ENCODE measurements at places on chromosomes 13 and 19.

- DNase-seq, result no peak
Observed at GRCh38 chr13:45921162-45921736, 69.7 kb upstream of the SIAH3 start.

DNA sequence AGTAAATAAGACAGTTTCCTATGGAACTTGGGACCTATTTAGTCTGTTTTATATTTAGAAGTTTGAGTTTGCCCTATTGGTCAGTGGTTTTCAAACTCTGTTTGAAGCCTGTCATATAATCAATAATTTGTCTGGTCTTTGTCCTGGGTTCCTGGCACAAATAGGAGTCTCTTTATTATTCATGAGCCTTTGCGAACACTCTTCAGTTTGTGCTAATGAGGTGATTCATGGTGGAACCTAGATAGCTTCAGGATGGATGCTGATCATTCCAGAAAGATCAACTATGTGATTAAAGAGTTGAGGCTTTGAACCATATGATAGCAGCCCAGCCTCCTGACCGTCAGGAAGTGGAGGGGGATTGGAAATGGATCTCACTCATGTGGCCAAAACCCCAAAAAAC lies 10.0 kb upstream of the VWA8 start:
- DNase-seq, result no peak

- DNase-seq, result peak; percentile 100
Observed at GRCh38 chr19:38849860-38850435, at the start of gene HNRNPL. TSS of gene HNRNPL (minus strand) at chr19:38849986. CDS start at chr19:38849966, 20 bp downstream.

GRCh38 chr19:31347828-31348392 lies 1.3 kb downstream of the TSHZ3 start:
- no peak for DNase-seq

DNA sequence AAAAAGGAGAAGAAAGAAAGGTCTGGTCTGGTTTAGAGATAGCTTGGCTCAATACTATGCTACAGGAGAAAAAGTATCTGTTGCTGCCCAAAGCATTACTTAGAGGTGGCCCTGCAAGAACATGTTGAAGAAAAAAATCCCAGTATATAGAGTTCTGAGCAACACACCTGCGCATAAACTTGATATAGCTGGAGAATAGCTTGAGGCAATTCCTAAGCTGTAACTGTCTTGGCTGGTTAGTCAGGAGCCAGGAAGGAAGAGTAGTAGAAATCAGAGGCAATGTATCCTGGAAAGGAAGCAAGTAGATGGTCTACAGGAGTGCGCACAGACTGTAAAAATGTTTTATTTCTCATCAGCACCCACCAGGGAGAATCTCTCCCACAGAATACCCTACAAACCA lies 209.7 kb downstream of the SLITRK1 start:
- no peak for DNase-seq

DNA sequence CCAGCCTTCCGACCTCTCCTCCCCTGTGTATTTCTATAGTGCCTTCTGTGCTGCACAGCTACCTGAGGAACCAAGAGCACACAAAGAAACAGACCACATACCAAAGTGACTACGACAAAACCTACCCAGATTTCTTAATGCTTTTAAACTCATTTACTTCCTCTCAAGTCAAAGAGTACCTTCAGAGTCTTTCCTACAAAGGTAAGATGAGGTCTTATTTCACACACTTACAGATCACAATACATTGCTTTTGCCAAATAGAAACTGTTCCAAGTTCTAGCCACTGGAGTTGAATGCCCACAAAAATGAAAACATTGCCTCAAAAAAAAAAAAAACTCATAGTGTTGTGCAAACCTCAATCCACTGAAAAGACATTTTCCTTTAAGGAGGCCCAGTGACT lies 36.4 kb downstream of the TEX26 start:
- DNase-seq, result no peak

DNA sequence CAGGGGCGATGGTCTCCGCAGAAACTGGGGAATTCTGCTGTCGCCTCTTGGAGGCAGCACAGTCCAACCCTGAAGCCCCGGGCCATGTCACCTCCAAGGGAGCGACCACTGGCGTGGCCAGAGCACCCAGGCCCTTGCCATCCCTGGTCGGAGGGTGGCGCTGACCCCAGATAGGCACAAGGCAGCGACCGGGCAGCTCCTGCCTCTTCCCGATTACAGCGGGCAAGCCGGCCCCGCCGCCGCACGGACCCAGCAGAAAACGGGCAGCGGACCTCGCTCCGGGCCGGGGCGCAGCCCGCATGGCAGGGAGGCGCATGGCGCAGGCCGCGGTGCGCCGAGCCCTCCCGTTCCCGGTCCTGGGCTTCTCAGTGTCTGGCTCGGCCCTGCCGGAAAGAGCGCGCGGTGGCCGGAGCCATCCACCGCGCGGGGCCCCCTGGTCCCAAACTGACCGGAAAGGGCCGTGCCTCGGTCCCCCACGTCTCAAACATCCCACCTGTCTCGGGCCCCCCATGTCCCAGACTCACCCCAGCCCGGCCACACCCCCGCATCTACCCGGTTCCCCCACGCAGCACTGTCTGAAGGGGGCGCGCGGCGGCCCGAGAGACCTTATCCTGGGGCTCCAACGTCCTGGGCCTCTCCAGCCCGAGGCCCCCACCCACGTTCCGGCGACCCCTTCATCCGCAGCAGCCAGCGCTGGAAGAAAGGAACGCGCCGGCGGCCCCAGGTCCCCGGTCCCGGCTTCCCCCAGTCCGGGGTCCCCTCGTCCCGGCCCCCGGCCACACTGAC lies 727 bp downstream of the CERS1 start:
- no peak for DNase-seq

GRCh38 chr13:30016398-30016797 lies 166.0 kb upstream of the UBL3 start:
- no peak for DNase-seq

- DNase-seq, result no peak
Observed at GRCh38 chr13:31965361-31966066, 66.1 kb upstream of the FRY start.

DNA sequence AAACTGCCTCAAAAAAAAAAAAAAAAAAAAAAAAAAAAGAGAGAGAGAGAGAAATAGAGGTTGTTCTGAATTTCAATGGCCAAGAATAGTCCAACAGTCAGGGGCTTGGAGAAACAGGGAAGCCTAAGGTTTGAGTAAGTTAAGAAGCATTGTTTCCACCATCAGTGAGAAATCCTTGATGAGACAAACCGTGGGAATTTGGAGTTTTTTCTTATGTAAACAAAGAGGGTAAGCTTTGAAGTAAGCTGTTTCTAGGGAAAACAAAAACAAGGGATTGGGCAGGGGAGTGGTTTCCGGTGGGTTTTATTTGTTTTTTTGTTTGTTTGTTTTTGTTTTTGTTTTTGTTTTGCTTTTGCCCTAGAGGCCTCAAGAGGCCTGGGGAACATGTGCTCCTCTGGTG lies 11.2 kb upstream of the ERVV-1 start:
- no peak for DNase-seq

DNA sequence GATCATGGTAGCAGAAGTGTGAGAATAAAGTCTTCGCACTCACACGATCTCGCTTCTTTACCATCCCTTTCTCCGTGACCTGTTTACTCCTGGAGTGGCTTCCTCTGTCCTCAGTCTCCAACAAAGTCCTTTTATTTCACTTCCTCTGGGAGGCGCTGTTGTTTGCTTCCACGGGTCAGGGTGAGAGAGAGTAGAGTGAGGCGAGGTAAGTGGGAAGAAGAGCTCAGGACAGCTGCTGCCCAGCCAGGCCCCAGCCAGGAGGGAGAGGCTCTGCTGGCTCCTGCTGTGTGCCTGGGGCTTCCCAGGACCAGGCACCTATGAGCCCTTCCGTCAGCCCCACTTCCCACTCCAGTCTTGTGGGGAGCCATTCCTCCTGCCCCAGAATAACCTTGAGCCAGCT lies 242.1 kb downstream of the FGF9 start:
- peak; percentile 30 for DNase-seq

DNA sequence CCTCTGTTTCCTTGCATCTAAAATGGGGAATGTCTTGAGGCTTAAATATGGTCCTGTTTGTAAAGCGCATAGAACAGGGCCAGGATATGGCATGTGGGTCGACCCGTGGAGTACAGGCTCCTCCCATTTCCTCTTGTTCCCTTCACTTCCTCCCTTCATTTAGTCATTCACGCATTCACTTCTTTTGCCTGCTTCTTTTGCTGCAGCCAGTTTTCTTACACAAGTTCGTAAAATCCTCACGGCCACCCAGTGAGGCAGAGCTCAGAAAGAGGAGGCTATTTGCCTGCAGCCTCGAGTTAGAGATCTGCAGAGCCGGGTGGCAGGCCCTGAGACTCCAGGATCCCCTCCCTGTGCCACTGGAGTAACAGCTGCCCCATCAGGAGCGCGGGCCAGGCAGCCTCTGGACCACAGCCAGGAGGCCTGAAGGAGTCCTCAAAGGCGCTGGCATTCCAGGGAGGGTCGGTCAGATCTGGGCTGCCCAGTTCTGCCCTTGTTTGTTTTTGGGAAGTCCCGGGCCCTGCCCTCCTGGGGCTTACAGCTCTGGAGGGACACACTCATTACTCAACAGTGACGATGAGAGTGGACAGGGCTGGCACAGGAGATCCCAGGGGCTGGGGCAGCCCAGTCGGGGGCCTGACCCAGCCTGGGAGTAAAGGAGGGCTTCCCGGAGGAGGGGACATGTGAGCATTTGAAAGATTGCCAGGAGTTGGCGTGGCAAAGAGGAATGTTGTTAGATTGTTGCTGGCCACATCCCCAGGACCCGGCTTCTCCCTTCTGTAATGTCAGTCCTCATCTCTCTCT lies 4.6 kb downstream of the PPP5C start:
- no peak for DNase-seq

DNA sequence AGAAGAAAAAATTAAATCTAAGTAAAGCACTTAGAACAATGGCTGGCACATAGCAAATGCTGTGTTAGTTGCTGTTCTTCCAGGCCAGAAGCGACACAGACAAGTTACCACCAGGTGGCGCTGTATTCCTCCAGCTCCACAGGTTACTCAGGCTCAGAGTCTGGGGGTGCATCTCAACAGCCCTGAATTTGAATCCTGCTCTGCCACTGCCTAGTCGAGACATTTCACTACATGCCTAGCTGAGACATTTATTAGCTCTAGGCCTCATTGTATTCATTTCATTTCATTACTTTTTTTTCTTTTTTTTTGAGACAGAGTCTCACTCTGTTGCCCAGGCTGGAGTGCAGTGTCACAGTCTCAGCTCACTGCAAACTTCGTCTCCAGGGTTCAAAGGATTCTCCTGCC lies 16.4 kb upstream of the CYP2B6 start:
- DNase-seq, result peak; percentile 77

GRCh38 chr13:113445791-113446487 lies 7.3 kb downstream of the ADPRHL1 start:
- no peak for DNase-seq

DNA sequence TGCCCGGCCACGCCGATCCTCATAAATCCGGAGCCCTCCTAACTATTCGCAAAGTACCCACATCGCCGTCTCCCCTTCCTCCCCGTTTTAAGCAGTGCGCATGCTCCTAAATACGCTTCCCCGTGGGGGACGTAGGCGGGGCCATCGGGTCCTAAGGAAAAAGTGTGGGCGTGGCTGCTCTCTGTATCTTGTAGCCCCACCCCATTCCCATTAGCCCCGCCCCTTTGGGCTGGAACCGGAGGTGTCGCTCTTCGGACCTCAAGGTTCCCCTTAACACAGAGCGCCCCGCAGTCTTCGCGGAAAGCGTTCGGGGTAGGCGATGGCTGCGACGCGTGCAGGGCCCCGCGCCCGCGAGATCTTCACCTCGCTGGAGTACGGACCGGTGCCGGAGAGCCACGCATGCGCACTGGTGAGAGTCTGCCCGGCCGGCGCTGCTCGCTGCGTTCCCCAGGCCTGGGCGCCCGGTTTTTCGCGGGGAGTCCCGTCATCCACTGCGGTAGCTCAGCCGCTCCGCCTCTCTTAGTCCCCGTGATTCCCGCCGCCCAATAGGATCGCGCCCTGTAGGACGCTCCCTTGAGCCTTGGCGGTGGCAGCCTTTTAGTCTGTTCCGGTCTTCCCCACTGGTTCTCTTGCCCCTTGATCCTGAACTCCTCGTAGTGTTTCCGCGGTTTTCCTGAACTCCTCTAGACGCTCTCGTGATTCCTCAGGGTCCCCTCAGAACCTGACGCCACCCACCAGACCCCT lies at the start of gene ALDH16A1:
ALDH16A1 (plus strand) TSS at position 213 of the 744 bp plus-strand sequence; CDS start at position 320, 107 bp downstream.
- peak; percentile 80 for DNase-seq

- no peak for DNase-seq
Observed at GRCh38 chr13:105778196-105778595, 757.3 kb downstream of the EFNB2 start.
